ENCODE measurements at places on chromosomes 6 and 20.

GRCh38 chr6:24080711-24081110 is 45.3 kb upstream of the NRSN1 start:
- no peak for DNase-seq

DNA sequence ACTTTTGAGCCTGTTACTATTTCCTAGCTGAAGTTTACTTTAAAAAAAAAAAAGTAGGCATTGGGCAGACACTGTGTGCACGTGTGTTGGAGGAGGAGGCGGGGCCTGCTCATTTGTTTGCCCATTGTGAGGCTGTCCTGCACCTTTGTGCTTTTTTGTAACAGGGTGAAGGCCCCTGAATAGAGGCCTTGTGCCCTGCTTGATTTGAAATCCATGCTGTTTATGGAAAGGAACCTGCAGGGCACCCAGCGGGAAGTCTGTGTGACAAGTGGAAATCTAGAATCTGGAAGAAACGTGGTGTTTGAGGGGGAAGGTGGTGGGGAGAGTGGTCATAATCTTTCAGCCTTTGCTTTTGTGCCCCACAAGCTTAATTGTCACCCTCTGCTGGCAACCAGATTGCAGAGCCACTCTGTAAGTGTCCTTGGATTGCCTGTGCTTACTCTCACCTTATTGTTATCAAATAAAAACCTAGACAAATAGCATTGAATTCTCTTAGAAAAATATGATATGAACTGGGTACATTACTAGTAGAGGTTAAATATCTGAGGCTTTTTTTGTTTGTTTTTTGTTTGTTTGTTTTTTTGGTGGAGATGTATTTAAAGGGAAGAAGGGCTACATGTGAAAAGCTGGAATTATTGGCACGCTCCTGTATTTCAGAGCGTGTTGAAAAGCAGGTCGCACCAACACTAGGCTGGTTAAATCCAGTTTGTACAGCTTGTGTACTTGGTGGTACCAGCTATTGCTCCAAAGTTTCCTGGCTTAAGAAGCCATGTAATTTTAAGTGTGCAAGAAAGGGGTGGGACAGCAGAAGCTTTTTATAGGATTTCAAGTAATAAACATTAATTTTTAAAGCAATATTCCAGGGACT is 156.3 kb downstream of the ARID1B start:
- DNase-seq: no peak

DNA sequence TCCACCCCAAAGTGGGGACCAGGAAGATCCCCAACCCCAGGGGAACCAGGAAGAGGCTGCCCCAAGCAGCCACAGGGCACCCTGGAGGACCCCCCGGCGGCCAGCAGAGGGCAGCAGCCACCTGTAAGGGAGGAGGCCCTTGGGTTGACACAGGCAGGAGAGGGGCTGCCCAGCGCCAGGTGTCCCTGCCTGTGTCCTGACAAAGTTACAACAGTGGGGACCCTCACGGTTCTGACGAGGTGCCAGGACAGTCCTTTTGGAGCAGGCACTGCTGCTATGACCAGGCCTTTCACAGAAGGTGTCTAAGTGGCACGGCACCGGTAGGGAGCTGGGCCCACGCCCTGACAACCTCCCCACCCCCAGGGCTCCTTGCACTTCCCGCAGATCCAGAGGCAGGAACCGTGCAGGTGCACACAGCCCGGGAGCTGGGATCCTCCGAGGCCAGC is 176.7 kb downstream of the BMP7 start:
- no peak for DNase-seq

GRCh38 chr6:167811442-167812087 is 15.1 kb upstream of the AFDN start:
- DNase-seq: no peak

DNA sequence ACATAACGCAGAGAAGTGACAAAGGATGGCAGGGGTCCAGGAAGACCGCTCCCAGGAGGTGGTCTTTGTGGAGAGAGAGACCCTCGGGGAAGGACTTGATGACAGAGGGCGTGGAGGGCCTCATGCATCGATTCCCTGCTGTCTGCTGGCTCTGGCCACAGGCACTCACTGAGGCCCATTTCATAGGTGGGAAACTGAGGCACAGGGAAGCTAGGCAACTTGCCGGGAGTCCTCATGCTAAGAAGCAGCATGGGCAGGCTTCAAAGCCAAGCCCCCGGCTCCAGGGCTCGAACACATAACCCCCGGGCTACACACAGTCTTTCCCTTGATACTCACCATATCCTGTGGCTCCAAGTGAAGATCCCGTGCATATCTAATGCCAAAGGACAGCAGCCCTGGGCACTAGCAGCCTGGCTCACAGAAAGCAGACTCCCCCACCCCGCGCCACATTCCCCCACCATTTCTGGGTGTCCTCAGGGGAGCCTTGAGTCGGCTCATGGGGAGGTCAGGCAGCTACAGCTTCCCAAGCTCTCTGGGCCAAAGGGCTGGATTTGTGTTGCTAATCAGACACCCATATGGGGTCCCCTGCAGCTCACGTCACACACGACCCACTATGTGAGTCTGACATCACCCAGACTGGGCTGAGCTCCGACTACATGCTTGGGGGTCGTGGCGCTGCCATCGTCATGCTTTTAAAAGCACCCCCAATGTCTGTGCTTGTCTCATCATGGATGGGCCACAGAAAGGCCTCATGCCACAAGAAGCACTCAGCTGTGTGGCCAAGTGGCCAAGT is 130.9 kb upstream of the PMEPA1 start:
- DNase-seq: no peak

- peak; percentile 34 for DNase-seq
Measured at GRCh38 chr6:156718647-156719394, 58.4 kb upstream of the ARID1B start.

GRCh38 chr20:50039706-50040431 is 57.1 kb downstream of the SNAI1 start:
- no peak for DNase-seq

DNA sequence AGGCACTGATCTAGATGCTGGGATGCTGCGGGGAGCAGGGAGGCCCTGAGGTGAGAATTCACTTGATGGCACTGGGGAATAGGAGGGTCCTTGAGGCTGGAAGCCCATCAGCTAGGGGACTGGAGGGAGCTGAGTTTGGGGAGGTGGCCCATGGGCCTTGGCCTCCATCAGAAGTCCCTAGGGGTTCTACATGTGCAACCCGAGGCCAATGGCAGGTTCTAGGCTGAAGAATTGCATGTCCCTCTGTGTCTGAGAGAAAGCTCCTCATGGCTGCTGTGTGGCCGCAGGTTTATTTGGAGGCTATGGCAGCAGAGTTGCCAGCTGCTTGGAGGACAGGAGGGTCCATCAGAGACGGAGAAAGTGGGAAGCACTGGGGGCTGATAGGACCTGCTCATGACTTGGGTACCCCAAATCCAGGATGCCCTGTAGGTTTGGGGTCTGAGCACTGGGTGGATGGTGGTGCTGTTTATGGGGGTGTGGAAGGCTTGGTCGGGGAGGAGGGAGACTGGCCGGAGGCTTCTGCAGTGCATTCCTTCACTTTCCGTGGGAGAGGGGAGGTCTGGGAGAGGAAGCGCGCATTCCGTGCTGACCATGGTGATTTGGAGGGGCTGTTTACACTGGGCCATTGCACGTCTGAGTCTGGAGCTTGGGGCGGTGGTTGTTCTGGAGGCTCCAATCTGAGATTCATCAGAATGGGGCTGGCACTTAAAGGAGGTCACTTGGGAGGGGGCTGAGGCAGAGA is 24.8 kb upstream of the PHACTR3 start:
- DNase-seq: no peak

GRCh38 chr6:29537714-29538403 is 21.7 kb downstream of the UBD start:
- DNase-seq: no peak

DNA sequence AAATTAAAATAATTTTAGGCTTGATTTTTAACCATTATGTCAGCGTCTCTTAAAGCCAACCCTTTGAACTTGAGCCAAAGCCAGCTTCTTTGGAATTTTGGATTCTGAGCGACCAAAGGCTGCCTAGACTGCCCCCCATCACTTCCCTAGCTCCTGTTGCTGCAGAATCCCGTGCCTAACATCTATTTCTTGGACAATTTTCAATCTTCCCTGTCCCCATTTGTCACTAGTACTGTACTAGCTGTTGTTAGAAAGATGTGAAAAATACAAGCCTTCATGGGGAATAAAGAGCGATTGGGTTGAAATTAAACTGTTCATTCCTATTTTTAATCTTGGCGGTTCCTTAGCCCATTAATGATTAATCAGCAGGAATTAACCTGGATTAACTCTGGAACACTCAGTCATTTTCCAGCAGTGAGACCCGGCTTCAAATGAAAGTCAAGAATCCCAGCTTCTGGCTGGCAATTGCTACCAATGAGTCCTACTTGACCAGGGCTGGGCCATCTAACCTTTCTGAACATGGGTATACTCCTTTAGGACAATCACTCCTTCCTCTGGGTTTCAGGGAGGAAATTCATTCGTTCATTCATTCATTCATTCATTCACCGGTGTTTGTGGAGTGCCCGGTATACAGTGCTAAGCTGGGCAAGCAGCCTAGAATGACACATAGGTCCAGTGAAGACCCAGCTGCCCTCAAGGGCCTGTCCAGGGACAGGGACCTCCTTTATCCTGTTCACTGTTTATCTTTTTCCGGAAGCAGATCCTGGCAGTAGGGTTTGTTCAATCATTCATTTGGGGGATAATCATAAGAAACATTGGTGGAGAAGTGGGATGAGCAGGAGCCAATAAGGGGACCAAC is 1.4 kb upstream of the RRBP1 start:
- DNase-seq: no peak

DNA sequence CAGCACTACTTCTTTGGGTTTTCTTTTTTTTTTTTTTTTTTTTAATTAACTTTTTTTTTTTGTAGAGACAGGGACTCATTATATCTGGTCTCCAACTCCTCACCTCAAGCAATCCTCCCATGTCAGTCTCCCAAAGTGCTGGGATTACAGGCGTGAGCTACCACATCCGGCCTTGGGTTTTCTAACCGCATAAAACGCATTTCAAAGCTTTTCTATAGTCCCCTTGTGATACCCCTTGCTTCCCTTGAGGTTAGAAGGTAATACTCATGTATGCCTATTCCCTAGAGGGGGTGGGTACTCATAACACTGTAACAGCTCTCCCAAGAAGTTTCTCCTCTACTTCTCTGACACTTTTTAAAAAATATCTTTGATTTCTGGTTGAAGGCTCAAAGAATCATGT is 23.9 kb upstream of the ASCC3 start:
- DNase-seq: no peak

- DNase-seq: no peak
Measured at GRCh38 chr6:167210375-167211294, 52.9 kb upstream of the GPR31 start.

GRCh38 chr20:41316051-41316450 is 1.5 kb downstream of the ZHX3 start:
- DNase-seq: no peak

GRCh38 chr6:38933426-38933825 is 115.2 kb upstream of the GLP1R start:
- no peak for DNase-seq

All from GM04503 (cell line).